Hepatic stellate cell (primary cell): ENCODE measurements at places on chromosomes 13 and 19.
A peak's percentile ranks its signal among the peaks of the same experiment; 100 is the strongest.

GRCh38 chr19:2683430-2684003 lies 19.0 kb downstream of the GNG7 start:
- DNase-seq, result no peak

DNA sequence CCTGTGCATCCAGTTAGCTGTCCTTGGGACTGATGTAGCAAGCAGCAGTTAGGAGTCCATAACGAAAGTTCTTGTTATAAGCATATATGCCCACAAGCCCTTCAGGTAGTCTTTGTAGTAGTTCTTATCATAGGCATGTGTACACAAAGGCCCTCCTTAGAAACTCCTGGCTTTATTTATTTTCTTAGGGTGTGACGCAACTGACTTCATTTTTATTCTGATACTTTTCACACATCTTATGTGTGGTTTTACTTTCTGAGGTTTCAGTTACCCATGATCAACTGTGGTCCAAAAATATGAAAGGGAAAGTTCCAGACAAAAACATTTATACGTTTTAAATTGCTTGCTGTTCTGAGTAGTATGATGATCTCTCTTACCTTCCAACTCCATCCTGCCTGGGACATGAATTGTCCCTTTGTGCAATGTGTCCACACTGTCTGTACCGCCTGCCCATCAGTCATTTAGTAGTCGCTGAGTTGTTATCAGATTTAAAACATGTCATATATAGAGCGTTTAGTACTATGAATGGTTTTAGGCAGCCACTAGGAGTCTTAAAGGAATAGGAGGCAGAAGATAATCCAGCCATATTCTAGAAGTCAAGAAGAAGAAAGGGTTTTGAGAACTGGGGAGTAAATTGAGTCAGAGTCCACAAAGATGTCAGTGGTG lies 19.4 kb downstream of the GPC5 start:
- no peak for DNase-seq

GRCh38 chr19:35216833-35217648 lies 11.5 kb downstream of the FAM187B start:
- DNase-seq, result no peak

DNA sequence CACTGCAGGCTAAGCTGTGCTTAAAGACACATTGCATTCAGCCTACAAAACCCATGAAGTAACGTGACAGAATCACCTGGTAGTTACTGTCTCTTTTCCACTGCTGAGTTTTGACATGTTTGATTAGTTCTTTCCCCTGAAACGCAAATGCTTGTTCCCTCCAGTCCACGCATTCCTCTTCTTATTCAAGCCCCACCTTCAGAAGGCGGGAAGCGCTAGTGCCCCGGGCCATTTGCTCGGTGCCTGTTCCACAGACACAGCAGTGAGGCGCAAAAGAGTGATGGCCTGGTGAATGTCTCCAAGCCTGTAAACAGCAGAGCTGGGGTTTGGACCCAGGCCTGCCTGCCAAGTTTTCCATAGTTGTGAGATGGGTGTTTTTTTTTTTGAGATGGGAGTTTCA lies 10.9 kb downstream of the ACP4 start:
- no peak for DNase-seq

GRCh38 chr19:13841086-13841961 lies 35.6 kb upstream of the NANOS3 start:
- DNase-seq, result peak; percentile 35

GRCh38 chr19:46913198-46913851 lies 52.5 kb downstream of the ARHGAP35 start:
- no peak for DNase-seq

GRCh38 chr13:105491345-105491744 lies 1044.1 kb downstream of the EFNB2 start:
- DNase-seq, result no peak

DNA sequence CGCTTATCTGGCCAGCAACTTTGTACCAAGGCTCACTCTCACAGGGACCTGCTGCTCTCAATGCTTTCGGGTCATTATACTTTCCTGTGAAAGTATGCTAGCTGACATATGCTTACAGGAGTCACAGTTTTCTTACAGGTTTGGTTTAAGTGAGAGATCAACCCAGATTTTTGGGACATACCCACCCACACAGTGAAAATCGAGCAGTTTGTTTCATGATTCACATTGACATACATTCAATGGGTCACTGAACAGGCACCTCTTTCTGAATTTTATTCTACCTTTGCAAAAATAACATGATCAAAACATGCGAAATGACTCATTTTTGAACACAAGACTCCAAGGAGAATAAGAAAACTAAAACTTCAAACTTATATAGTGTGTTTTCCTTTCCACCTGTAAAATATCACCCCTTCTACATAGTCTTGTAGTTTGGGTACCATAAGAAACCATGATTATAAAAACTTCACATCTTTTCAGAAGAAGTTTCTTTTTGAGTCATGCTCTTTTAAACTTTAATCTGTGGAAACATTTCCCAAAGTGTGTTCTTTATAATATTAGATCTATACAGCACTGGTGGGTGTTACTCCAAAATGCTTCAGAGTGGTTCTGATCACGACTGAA lies 44.3 kb upstream of the TEX29 start:
- DNase-seq, result no peak

DNA sequence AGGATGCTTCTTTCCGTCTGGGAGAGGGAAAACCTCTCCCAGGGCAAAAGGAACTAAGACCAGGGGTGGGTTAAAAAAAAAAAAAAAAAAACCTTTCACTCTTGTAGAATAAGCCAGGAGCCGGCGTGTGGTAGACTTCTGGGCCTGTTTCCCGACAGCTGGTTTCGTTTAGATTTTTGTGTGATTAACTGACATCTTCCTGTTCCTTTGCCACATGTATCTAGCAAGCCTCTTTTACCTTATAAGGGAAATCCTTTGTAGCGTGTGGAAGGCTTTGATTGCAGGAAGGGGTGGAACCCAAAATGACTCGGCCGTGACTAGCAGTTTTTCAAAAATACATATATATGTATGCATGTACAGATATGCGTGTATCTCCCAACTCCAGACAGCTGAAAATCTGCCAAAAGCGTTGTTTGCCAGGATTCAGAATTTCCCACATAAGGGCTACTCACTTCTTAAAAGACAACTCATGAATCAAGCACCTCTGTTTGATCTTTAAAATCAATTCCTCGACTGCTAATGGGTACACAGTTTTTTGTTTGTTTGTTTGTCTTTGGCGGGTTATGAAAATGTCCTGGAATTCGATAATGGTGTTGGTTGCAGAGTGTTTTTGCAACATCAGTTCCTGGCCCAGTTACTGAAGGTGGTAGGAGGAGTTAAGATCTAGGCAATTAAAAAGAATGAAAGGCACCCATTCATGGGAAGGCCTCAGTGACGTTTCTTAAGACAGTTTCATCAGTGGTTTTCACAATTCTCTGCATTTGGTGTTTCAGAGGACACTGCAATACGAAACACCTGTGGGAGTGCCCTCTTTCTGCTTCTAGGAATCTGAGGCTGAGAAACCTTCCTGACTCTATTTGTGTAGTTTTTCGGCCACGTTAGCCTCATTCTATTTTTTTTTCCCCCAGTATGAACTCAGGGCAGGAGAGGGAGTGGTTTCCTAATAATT lies 2.7 kb downstream of the TPM4 start:
- DNase-seq, result peak; percentile 88

DNA sequence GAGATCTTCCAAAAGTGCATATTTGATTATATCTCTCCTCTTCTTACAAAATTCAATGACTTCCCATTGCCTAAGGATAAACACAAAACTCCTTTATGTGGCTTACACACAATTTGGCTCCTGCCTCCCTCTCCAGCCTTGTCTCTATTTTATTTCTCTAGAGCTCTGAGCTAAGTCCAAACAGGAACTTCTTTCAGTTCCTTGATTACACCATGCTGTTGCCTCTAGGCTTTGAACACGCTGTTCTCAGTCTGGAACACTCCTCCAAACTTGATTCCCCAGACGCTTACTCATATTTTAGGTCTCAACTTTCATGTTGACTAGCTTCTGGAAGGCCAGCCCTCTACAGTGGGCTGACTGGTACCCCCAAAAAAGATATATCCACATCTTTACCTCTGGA lies 258.5 kb downstream of the COG6 start:
- DNase-seq, result no peak

DNA sequence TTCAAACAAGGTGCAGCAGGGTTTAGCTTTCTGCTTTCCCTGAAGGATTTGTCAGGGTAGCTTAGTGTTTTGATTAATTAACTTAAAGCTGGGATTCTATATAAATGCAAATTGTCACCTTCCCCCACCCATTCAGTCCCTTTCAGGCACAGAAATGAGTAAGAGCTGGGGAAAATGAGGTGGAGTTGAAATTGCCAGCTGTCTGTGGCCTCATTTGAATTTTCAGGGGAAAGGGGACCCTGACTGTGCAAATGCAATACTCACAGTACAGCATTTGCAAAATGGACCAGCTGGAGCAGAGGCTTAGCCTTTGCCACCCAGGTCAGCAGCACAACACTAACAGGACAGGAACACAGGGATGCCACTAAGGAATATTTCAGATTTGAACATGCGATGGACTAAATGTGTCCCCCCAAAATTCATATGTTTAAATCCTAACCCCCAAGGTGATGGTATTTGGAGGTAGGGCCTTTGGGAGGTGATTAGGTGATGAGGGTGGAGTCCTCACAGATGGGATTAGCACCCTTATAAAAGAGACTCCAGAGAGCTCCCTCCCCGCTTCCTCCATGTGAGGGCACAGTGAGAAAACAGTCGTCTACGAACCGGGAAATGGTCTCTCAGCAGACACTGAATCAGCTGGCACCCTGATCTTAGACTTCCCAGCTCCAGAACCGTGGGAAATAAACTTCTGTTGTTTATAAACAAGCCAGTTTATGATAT lies 59.5 kb upstream of the CYSLTR2 start:
- no peak for DNase-seq

GRCh38 chr19:35120492-35120891 lies 4.9 kb downstream of the FXYD3 start:
- DNase-seq, result peak; percentile 61

- DNase-seq, result no peak
These were observed 12.3 kb downstream of the TMEM38A start for GRCh38 chr19:16673231-16673630.

GRCh38 chr13:109309625-109310363 lies 476.6 kb downstream of the IRS2 start:
- no peak for DNase-seq

GRCh38 chr13:79904581-79904980 lies 423.6 kb downstream of the NDFIP2 start:
- DNase-seq, result no peak

GRCh38 chr19:27858981-27859581 lies 1353.9 kb downstream of the UQCRFS1 start:
- no peak for DNase-seq

GRCh38 chr13:20254076-20254475 lies 22.0 kb upstream of the GJB6 start:
- DNase-seq, result no peak

- DNase-seq, result no peak
These were observed 49.8 kb downstream of the BICRA start for GRCh38 chr19:47658431-47659348.

DNA sequence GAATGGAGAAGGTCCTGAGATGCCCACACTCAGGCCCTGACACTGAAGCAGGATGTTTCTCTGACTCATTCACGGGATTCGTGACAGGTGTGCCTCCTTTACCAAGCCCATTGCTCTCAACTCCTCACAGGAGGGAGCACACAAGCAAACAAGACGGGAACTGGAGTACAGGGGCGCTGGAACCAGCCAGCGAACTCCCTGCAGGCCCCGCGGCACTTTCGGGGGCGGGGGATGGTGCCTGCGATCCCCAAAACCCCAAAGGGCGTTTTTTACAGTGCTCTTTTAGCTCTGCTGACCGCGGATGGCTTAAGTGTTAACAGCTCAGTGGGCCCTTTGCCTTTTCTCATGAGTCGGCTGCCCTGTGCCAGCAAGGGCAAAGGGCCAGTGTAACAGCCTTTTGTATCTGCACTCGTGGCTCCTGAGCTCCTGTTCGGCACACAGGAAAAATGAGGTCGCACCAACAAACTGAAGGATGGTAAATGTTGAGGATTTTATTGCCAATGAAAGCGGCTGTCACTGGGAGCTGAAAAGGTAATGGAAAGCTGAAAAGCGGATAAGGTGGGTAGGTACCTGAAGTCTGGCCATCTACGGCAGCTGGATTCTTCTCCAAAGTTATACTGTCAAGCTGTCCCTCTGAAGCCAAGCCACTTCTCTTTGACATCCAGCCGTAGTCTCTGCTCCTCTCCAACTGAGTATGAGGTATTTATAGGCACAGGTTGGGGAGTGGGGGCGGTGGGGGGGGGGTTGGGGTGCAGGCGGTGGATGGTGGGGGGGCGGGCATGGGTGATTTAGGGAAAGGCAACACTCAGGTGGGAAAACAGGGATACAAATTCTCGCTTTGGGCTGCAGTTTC lies 65.0 kb upstream of the TRPC4 start:
- DNase-seq, result no peak

DNA sequence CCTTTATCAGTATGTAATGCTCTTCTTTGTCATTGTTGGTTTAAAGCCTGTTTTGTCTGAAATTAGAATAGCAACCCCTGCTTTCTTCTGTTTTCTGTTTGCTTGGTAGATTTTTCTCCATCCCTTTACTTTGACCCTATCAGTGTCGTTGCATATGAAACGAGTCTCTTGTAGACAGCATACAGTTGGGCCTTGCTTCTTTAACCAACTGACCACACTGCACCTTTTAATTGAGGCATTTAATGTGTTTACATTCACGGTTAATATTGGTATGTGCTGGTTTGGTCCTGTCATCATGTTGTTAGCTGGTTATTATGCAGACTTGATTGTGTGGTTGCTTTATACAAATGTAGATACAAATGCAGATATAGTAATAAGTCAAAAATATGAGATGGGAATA lies 71.1 kb downstream of the PDS5B start:
- DNase-seq, result no peak

DNA sequence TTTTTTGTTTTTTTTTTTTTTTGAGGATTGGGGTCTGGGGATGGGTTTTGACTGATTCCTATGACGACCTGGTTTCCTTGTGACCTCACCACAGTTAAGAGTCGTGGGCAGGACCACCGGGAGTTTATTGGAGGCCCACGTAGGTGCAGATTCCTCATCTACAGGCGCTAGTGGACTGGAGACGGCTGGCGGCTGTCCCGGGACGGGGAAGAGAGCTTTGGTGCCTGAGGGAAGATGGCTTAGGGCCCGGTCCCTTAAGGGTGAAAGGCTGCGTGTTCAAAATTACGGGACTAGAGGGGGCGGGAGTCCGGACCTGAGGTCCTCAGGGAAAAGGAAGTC lies 682 bp upstream of the TEAD2 start:
- DNase-seq, result no peak

GRCh38 chr13:71786875-71787274 lies 80.1 kb downstream of the DACH1 start:
- DNase-seq, result no peak

GRCh38 chr13:36298535-36299068 lies 988 bp upstream of the CCDC169 start:
- DNase-seq, result no peak

- no peak for DNase-seq
These were observed 1210.1 kb upstream of the SPRY2 start for GRCh38 chr13:81551036-81551435.

GRCh38 chr19:52070496-52070895 lies 21.9 kb upstream of the ZNF432 start:
- no peak for DNase-seq

GRCh38 chr13:87792878-87793277 lies 121.7 kb downstream of the SLITRK5 start:
- DNase-seq, result no peak

GRCh38 chr19:38250821-38251563 lies 5.2 kb downstream of the PPP1R14A start:
- DNase-seq, result peak; percentile 68

GRCh38 chr13:84433024-84433423 lies 550.8 kb upstream of the SLITRK1 start:
- peak; percentile 11 for DNase-seq
